ENCODE measurements at places on chromosomes 7 and 10.

DNA sequence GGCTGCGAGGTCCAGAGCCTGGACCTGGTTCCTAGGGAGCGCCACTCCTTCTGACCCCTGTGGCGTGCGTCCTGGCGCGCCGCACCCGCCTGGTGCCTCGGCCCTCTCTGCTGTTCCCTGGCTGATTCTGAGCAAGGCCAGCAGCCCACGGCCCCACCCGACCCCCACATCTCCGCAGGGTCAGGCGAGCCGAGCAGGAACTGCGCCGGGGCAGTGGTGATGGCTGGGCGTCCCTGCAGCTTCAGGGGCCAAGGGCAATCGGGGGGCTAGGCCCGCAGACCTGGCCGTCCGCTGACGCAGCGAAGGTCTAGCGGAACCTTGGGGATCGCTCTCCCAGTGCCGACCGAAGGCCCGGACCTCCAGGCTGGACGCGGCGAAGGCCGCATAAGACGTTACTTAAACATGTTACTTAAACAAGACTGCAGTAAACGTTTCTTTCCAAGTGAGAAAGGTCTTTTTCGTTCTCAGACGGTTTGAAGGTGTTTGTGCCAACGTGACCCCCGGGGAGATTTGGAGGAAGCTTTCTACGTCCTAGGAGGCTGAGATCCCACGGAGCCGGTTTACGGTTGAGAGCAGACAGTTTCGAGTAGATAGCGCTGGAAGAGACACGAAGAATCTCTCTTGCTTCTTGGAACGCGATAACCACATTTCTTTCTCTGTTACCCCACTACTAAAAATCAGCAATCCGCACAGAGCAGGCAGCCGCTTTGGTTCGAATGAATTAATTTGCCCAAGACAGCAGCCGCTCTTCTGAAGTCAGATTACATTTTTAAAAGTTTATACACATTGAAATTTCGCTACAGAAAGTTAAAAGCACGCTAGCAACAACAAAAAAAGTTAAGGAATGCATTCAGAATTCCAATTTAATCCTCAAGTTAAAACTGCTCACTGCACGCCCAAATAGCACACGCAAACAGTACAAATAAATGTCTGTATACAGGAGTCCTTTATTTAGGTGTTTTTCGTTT lies 4.9 kb upstream of the NKX2-3 start:
- DNase-seq: no peak

- DNase-seq: no peak
Observed at GRCh38 chr7:125876431-125876830, 946.8 kb upstream of the POT1 start.

- DNase-seq: peak; percentile 72
Observed at GRCh38 chr10:31961277-31962074, 32.8 kb upstream of the ARHGAP12 start.

- DNase-seq: no peak
Observed at GRCh38 chr7:2108501-2109250, 124.1 kb downstream of the MAD1L1 start.

DNA sequence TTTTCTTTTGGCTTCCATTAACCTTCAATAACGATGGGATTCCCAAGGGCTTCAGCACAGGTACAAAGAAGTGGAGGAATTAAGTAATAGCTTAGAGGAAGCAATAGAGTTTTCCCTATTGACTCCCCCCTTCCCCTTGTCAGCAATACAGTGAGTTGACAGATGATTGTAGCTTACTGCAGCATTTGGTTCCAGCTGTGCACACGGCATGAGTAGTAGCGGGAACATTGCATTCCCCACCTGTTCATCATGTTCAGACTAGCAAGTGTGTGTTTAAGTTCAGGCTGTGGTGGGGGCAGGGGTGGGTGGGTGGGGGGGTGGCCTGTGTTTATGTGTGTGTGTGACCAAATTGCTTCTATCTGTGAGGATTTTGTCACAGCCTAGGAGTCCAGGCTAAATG lies 4.6 kb upstream of the ADRA2A start:
- DNase-seq: no peak

- DNase-seq: no peak
Observed at GRCh38 chr10:128675405-128675804, 549.2 kb upstream of the MKI67 start.

DNA sequence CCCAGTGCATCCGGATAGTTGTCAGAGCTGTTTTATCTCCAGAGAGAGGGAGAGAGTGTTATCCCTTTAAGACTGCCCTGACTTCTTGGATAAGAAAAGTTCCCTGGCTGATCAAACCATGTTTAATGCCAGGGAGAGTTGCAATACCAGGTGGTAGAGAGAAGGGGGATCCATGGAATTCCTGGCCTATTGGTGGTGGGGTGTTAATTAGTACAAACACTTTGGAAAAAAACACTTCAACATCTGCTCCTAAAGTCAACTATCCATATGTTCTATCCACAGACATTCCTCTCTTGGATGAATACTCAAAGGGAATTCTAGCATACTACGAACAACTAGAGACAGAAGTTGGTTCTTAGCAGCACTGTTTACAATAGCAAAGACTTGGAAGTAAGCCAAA lies 307.2 kb downstream of the TCERG1L start:
- DNase-seq: no peak

DNA sequence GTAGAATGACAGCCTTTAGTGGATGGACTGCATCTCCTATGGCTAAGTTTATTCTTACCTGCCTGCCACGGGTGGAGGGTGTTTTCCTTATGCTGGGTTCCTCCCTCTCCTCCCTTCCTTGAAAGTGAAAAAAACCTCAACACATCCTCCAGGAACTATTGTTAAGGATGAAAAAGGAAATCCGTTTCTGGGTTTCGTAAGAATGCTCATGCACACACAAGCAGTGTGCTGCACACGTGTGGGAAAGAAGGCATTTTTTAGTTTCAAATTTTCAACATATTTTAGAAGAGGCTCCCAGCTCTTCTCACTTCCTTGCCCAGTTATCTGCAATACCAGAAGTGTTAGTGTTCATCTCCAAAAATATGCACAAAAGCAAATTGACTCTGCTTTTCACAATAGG lies 90.6 kb downstream of the FAM171A1 start:
- DNase-seq: no peak

DNA sequence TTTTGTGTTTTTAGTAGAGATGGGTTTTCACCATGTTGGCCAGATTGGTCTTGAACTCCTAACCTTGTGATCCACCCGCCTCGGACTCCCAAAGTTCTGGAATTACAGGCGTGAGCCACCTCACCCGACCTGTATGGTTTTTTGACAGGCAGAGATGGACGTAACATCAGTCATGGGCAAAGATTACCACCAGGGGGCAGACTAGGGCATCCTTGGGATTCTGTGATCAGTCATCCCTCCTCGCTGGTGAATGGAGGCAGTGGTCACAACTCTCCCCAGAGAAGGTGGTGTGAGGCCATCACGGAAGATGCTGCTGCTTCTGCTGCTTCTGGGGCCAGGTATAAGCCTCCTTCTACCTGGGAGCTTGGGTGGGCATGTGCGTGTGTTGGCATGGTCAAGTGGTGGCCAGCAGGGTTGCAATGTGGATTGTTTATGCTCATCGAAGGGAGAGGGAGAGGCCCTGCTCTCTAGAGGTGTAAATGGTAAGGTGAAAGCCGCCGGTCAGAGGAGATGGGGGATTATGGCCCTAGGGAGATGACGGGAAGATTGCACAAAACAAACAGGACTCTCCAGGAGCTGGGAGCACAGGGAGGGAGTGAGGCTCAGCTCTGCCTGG lies 122.7 kb upstream of the PRSS1 start:
- DNase-seq: no peak

DNA sequence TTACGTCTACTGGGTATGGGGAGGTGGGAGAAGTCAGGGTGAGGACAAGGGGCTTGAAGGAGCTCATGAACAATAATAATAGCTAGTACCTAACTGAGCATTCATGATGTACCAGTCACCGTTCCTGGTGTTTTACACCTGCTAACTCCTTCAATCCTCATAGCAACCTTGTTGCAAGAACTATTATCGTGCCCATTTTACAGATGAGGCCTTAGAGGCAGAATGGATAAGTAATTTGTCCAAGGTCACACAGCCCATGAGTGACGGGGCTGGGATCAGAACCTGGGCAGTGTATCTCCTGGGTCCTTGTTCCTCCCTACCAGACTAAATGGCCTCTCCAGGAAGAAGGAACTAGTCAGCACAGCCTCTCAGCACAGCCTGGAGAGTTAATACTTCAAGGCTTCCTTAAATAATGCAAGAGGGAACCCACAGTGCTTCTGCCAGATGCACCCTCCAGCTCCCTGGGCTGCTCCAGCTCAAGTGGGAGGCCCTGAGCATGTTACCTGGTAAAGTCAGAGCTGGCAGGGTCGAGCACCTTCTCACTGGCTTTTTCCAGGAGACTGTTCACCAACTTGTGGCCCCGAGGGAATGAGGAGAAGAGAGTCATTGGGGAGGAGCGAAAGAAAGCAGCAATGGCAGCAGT lies 28.8 kb downstream of the RRP12 start:
- no peak for DNase-seq

GRCh38 chr7:128406314-128407232 lies 3.2 kb downstream of the IMPDH1 start:
- DNase-seq: no peak

- DNase-seq: no peak
Observed at GRCh38 chr10:34348917-34349485, 466.1 kb downstream of the PARD3 start.

DNA sequence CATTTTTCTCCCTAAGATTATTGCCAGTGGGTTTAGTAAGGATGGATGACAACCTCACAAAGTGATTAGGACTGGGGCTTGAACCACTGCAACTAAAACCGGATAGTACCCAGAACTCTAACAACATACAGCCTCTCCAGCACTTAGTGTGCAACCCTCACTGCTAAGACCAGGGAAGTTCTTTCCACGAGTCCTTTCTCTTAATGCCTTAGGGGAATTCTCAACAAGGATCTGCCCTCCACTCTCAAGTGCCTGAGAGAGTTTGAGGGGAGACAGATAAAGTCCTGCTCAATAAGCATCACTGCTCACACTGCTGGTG lies 104.6 kb downstream of the NRP1 start:
- no peak for DNase-seq

- no peak for DNase-seq
Observed at GRCh38 chr10:105769248-105770184, 1128.4 kb downstream of the SORCS3 start.

DNA sequence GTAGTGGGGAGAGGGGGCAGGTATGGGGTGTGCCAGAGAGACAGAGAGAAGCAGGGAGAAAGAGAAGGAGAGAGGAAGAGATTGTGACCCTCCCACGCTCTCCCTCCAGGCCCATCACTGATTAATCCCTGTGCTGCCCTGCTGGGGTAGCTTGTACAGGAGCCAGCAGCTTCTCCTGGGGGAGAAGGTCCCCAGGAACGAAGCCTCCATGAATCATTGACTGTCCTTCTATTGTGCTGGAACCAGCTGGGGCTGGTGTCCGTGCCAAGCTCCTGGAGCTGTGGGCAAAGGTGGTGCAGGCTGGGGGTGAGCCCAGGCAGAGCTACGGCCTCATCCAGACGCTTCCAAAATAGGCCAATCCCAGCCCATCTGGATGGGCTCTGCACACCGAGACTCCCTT lies 20.9 kb downstream of the AQP1 start:
- peak; percentile 15 for DNase-seq

- no peak for DNase-seq
Observed at GRCh38 chr10:52390388-52390787, 76.3 kb downstream of the DKK1 start.

DNA sequence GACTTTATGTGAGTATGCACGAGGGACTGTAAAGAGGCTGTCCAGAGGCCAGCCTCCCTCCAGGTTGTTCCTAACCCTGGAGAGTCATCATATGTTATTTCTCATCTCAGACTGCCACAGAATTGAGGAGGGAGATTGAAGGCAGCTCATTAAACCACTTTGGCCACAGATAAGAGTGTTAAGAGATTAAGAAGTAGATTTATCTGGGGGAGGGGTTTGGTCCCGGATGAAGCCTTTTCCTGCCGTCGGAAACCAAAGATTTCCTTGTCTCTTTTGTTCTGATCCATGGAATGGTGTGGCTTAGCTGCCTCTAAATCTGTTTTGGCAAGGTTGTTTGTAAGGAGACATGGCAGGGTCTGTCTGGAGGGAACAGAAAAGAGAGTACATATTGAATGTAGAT lies 338.8 kb downstream of the AUTS2 start:
- no peak for DNase-seq

DNA sequence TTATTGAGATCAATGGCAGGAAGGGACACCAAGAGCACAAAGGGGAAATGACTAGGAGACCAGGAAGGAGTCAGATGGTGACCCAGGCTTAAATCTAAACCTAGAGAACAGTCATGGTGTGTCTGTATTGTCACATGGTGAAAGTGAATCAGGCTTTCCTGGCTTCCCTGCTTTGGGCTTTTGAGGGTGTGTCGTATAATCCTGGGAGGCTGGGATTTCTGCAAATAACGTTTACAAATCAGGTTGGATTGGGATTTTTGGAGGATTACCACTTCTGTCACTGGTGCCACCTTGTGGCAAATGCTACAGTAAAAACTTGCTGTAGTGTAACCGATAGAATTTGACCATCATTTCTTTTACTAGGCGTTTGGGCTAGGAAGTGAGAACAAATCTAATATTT lies 502.6 kb downstream of the NRG3 start:
- no peak for DNase-seq

- DNase-seq: no peak
Observed at GRCh38 chr10:113226831-113227445, 276.9 kb downstream of the TCF7L2 start.

DNA sequence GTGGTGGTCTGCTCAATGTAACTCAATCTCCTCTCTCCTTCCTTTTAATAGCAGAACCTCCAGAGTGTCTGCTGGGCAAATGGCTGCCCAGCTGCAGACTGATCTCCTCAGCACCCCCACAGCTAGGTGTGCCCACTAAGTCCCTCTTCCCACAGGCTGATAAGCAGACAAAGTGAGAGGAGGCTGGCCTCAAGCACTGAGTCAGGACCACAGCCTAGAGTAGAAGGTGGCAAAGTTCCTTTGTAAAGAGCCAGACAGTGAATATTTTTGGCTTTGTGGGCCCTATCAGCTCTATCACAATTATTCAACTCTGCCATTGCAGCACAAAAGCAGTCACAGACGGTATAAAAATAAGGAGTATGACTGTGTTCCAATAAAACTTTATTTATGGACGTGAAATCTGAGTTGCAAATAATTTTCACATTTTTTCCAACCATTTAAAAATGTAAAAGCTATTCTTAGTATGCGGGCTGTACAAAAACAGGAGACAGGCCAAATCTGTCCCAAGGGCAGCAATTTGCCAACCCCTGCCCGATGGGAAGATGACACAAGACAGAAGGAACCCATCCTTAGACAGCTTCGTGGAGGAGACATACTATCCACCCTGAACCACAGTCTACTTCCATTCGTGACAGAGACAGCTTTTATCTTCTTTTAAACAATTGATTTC lies 23.4 kb downstream of the JAZF1 start:
- no peak for DNase-seq

GRCh38 chr10:50410066-50410811 lies 158.9 kb upstream of the ASAH2 start:
- DNase-seq: no peak

- no peak for DNase-seq
Observed at GRCh38 chr7:107690611-107691010, 30.0 kb downstream of the SLC26A4 start.

- DNase-seq: no peak
Observed at GRCh38 chr7:105149827-105150226, 135.8 kb downstream of the KMT2E start.

GRCh38 chr7:134679006-134679405 lies 32.4 kb downstream of the BPGM start:
- DNase-seq: no peak

All from breast epithelium (tissue), 4 donors.